ENCODE measurements at places on chromosomes 1 and 21.

DNA sequence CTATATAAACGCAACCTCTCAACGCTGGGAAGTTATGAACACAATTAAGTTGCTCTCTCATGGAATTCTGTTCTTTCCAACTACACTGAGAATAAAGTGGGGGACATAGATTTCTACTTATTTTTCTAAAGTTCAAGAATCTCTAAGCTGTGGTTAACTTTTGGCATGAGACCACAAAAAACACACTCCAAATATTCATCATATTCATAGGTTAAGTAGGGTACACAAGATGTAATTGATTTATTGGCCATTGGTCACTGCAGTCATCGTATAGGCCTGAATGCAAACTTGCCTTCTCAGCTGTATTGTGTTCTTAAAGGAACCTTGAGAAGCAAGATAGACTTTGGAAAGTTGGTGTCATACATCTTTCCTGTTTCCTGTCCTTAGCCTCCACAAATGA lies 40.3 kb downstream of the PRRX1 start:
- no peak for DNase-seq

- DNase-seq: no peak
These were observed 463.3 kb upstream of the BRINP3 start for GRCh38 chr1:190940951-190941350.

DNA sequence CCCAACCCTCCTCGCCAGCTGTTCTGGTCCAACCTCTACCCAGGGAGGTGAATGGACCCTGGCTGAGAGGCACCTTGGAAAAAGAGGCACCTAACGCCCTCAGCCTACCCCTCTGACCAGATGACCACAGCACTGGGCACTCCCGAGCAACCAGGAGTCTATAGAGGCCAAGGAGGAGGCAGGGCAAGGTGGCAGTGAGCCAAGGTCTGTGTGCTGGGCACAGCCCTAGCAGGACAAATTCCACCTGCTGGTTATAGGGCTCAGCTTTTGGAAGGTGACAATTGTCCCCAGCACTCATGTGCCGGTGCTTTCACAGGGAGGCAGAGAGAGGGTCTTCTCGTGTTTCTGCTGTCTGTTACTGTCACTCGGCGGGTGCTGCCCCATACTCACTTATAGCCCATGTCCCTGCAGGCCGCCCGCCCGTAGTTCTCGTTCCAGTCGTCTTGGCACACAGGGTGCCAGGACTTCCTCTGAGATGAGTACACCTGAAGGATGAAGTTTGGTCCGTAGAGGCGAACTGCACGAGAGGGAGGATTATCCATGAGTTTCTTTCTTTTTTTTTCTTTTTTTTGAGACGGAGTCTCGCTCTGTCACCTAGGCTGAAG lies 27.8 kb downstream of the TMPRSS2 start:
- no peak for DNase-seq

DNA sequence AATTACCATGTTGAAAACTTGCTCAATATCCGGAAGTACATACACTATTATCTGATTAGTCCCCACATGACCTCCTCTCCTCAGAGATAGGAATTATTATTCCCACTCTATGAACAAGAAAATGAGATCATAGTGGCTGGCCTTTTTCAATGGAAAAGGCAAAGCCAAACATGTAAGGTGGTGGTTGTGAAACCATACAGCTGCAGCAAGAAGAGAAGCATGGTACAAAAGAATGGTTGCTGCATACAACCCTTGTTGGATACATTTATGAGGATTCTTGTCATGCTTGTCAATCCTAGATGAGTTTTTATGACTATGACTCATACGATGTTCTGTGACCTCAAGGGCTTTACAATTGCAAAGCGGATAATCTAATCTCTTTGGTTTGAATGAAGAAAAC lies 514.7 kb downstream of the PLPP3 start:
- DNase-seq: no peak
